ENCODE measurements at places on chromosomes 13 and 19. TPM values are rescaled to one million over a fixed set of nuclear protein-coding genes. Genes with fewer than 3 reads are reported as not detected.

Gene FGF9
- polyA plus RNA-seq: not detected

Gene BRME1
- 1.8 TPM for polyA plus RNA-seq

Gene ARID3A
- 0.97 TPM for polyA plus RNA-seq

Gene CELF5
- polyA plus RNA-seq: not detected

Gene MARK4
- 15.7 TPM for polyA plus RNA-seq

Gene KPTN
- polyA plus RNA-seq: 24.8 TPM

Gene TEX29
- 1.6 TPM for polyA plus RNA-seq

Gene SPTBN4
- polyA plus RNA-seq: 4.1 TPM

Gene TNFRSF19
- 2.1 TPM for polyA plus RNA-seq

Gene ENOX1
- 0.15 TPM for polyA plus RNA-seq

Gene CADM4
- polyA plus RNA-seq: 8.1 TPM

Gene KLK3
- polyA plus RNA-seq: not detected

- DNase-seq: no peak
These were observed 96.8 kb downstream of the RAB20 start for GRCh38 chr13:110464556-110465333.

DNA sequence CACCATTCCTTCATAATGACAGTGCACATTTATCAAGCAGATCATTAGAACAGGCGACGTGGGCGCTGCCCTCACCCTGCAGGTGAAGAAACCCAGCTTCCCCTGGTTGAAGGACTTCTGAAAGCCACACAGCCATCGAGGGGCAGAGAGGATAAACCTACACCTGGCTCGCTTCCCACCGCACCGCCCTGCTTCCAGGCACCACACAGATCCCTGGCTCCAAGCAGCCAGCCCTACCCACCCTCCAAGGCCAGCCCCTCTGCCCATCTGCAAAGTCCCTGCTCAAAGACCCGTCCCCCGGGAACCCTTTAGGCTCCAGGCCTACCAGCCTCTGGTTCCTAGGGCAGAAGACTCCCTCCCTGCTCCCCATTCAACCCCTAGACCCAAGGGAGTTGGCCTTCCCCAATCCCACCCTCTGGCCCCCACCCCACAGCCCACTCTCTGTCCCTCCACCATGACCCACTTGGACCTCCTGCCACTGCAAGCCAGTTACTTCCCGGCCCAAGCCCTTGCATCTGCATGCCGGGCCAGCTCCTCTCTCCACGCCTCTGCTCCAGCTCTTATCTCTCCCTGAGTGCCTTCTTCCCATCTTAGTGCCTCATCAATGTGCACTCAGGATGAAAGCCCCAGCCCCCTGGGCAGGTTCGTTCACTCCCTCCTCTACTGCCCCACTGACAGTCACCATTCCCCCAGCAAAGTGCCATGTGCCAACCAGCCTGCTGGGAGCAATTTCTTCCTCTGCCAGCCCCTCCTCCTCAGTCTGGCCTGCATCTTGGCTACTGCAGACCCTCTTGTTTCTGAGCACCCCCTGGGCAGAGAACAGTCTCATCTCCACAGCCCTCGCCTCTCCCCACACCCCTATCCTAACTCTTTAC lies 28.0 kb downstream of the PEPD start:
- peak; percentile 35 for DNase-seq

- DNase-seq: no peak
These were observed 47.4 kb downstream of the SMAD9 start for GRCh38 chr13:36872621-36873020.

- DNase-seq: peak; percentile 45
These were observed 62.6 kb downstream of the MLLT1 start for GRCh38 chr19:6216996-6217751.

- no peak for DNase-seq
These were observed 742.1 kb downstream of the LIG4 start for GRCh38 chr13:107473253-107473652.

DNA sequence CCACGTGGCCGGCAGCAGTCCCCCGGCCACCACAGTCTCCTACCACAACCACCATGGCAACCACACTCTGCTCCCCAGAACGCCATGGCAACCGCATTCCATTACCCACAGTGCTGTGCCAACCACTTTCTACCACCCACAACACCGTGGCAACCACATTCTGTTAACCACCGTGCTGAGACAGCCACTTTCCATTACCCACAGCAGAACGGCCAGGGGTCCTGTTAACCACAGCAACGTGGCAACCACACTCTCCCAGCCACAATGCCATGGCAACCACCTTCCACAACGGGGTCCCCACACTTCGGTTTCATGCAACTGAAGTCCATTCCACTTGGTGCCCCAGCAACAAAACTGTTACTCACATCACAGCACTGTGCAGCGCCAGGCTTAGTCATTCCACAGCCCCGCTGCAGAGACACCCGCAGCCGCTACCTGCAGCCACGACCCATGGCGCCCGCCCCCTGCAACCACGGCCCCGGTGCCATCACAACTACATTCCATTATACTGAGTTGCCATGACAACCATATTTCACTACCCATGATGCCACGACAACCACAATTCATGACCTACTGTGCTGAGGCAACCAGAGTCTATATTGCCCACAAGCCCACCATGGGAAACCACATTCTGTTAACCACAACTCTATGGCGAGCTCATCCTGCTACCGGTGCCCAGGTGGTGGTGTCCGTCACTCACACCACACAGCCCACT lies 10.0 kb downstream of the DPF1 start:
- DNase-seq: no peak

- no peak for DNase-seq
These were observed 43.5 kb downstream of the LRCH1 start for GRCh38 chr13:46596466-46596865.

GRCh38 chr13:72716776-72717175 lies 10.7 kb downstream of the MZT1 start:
- DNase-seq: no peak

- no peak for DNase-seq
These were observed 57.8 kb downstream of the IER2 start for GRCh38 chr19:13207846-13208671.

GRCh38 chr13:33334831-33335230 lies 49.3 kb upstream of the STARD13 start:
- DNase-seq: no peak

GRCh38 chr13:108711386-108711785 lies 82.0 kb downstream of the MYO16 start:
- no peak for DNase-seq

- no peak for DNase-seq
These were observed 14.1 kb upstream of the AMER2 start for GRCh38 chr13:25186187-25186586.

- no peak for DNase-seq
These were observed 17.6 kb upstream of the DHRS12 start for GRCh38 chr13:51821606-51822005.

- DNase-seq: no peak
These were observed 1139.3 kb downstream of the DIAPH3 start for GRCh38 chr13:59024434-59024833.

- DNase-seq: no peak
These were observed 146.9 kb downstream of the KDM4B start for GRCh38 chr19:5115771-5116202.

DNA sequence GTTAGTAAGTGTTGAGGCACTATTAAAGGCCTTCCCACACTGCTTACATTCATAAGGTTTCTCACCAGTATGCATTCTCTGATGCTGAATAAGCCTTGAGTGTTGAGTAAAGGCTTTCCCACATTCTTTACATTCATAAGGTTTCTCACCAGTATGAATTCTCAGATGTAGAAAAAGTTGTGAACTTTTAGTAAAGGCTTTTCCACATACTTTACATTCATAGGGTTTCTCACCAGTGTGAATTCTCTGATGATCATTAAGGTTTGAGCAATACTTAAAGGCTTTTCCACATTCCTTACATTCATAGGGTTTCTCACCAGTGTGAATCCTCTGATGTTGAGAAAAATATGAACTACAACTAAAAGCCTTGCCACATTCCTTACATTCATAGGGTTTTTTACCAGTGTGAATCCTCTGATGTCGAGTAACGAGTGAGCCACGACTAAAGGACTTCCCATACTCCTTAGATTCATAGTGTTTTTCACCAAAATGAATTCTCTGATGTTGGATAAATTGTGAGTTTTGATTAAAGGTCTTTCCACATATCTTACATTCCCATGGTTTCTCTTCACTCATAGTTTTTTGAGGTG lies 24.2 kb downstream of the ZNF829 start:
- no peak for DNase-seq

GRCh38 chr13:95254339-95254738 lies 46.9 kb downstream of the ABCC4 start:
- DNase-seq: no peak

DNA sequence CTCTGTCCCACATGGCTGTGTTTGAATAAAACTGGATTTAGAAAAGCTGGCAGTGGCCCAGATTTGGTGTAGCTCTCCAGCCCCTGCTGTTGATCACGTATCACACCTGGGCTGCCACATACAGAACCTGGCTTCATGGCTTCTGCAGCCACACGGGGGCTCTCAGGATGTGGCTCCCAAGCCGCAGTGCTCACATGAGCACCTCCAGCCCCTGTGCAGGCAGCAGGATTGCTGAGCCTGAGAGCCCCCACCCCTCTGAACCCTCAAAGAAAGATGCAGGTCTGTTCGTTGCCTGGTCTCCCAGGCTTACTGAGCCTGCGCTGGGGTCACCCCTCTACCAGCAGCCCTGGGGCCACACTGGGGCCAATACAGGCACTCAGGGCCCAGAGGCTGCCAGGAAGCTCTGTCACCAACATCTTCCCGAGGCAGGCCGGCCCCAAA lies 2.7 kb downstream of the PLEKHF1 start:
- no peak for DNase-seq

GRCh38 chr19:40528533-40529092 lies 48.1 kb upstream of the SHKBP1 start:
- DNase-seq: no peak

DNA sequence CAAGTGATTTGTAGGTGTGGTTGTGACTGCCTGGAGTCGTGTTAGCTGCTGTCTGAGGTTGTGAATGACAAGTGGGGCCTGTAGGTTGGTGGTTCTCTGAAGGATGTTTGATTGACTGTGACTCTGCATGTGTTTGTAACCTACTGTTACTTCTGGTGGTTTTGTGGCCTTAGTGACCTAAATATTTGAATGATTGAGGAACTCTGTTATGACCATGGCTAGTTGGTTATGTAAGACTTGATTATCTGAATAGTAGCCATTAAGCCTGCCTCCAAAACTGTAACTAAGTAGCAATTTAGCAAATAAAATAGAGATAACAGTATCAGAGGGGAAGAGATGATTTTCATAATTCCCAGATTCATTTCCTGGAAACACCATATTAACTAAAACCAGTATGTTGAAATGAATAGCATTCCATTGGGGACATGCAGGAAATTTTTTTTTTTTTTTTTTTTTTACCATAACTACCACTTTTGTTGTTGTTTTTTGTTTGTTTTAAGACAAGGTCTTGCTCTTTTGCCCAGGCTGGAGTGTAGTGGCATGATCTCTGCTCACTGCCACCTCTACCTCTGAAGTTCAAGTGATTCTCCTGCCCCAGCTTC lies 865 bp downstream of the ZNF382 start:
- no peak for DNase-seq

DNA sequence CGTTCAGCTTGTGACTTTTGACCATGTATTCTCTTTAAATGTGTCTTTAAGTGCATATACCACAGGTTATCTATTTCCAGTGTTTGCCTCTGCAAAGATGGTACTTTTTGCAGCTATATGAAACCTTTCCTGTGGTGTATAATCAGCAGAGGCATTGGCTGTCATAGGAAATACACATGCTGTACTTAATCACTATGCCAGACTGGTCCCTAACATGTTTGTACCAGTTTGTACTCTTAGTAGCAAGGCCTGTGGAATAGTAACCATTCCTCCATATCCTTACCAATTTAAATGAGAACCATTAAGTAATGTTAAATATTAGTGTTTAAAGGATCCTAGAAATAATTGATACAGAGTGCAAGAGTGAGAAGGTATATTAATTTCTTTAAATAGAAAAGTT lies 69.8 kb downstream of the CDK8 start:
- DNase-seq: no peak

DNA sequence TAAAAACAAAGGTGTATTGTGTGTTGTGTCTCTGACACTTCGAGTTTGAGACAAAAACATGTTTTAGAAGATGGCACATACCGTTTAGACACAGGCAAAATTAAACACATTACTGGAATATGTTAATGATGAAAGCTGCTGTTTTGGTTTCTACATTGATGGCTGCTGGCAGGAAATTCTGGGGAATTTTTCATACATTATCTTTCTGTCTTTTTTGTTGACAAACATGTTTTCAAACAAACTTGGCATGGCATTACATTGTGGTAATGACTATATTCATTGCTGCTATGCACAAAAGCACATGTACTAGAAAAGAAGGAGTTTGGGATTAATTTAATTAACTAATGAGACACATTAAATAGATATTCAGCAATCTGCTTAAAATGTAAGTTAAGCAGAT lies 1187.6 kb downstream of the OLFM4 start:
- DNase-seq: no peak

DNA sequence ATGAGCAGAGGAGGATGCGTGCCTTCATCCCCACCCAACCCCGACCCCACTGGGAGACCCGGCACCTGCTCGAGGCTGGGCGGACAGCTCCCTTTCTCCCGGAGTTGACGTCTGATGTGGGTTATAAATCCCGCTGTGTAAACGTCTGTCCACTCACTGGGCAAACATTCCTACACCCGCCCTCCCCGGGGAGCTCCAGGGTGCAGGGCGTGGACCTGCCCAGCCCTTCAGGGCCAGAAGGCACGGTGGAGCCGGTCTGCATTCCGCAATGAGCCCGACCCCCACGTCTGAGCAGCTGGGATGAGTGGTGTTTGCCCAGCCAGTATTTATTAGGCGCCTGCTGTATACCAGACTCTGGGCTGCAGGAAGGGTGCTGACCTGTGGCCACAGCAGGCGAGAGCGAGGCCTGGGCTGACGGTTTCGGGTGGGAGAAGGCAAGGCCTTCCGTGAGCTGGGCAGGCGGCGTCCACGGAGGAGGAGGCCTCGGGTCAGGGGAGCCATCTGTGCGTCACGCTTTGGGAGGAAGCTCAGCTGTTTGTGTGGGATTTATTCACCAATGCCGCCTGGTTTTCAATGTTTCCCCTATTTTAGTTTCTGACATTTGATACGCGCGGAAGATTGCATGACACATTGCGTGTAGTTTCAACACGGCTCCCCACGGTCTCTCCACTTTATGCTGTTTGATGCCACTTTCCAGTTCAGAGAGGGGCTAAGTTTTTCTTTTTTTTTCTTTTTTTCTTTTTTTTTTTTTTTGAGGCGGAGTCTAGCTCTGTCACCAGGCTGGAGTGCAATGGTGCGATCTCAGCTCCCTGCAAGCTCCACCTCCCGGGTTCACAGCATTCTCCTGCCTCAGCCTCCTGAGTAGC lies 2.0 kb downstream of the MISP start:
- DNase-seq: peak; percentile 80
